ENCODE measurements at places on chromosomes 7 and 10.

DNA sequence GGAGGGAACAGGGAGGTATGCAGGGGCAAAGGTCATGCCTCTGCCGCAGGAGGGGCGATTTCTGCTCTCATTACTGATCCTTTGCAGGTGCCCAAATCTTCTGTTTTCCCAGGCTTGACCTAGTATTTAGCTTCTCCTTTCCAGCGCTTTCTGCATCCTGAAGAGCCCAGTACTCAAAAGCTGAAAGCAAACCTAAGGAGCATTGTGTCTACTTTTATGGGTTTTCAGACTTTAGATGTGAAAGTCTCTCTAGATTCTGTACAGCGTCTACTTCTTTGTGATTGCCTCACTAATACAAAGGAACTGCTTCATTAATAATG lies 560 bp downstream of the GBF1 start:
- no peak for DNase-seq

GRCh38 chr10:11294831-11295450 lies 277.3 kb downstream of the CELF2 start:
- DNase-seq, result no peak

GRCh38 chr7:111085356-111085755 lies 5.6 kb upstream of the LRRN3 start:
- DNase-seq, result no peak

- DNase-seq, result no peak
Measured at GRCh38 chr10:28666751-28667467, 10.4 kb upstream of the BAMBI start.

- DNase-seq, result no peak
Measured at GRCh38 chr10:63114031-63114814, 18.9 kb upstream of the NRBF2 start.

DNA sequence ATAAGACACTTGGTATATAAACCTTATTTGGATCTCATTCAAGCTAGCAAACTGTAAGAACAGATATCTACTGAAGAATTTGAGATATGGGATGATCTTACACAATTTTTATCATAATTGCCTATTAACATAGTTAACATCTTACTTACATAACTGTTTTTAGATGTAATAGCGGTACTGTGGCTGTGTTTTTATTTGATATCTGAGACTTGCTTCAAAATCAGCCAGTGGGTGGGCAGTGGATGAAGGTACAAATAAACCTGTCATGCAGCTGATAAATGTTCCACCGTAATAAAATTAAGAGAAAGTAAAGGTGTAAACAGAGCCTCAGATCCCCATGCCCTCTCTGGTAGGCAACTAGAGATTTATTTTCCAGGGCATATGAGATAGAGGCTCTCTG lies 28.4 kb upstream of the PTPRN2 start:
- DNase-seq, result peak; percentile 56

DNA sequence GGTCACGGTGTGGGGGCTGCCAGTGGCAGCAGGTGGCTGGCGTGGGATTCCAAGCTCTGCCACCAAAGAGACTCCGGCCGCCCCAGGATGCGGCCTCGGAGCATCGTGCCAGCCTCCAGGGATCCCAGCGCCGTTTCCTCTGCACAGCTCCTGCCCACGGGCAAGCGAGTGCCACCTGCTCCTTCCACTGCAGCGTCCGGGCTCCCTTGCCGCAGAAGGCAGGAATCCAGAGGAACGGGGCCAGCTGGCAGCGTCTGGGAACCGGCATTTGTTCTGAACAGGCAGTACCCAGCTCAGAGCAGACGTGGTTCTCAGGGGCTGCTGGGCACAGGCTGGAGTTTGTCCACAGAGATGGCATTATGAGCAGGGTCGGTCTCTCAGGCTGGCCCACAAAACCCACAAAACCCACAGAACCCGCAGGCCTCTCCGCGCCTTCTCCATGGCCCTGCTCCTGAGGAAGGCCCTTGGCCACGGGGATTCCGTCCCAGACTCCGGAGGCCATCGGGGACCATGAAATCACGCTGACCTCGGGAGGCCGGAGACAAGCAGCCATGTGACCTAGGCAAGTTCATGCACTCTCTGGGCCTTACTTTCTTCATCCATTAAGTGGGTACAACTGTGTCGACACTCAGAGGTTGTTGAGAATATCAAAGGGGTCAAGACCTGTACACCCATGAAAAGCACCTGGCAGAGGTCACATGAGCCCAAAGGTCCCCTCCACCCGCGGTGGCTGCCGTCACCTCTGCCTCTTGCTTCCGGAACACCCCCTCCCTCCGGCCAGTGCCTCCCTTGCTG lies 72.1 kb upstream of the TNRC18 start:
- no peak for DNase-seq

DNA sequence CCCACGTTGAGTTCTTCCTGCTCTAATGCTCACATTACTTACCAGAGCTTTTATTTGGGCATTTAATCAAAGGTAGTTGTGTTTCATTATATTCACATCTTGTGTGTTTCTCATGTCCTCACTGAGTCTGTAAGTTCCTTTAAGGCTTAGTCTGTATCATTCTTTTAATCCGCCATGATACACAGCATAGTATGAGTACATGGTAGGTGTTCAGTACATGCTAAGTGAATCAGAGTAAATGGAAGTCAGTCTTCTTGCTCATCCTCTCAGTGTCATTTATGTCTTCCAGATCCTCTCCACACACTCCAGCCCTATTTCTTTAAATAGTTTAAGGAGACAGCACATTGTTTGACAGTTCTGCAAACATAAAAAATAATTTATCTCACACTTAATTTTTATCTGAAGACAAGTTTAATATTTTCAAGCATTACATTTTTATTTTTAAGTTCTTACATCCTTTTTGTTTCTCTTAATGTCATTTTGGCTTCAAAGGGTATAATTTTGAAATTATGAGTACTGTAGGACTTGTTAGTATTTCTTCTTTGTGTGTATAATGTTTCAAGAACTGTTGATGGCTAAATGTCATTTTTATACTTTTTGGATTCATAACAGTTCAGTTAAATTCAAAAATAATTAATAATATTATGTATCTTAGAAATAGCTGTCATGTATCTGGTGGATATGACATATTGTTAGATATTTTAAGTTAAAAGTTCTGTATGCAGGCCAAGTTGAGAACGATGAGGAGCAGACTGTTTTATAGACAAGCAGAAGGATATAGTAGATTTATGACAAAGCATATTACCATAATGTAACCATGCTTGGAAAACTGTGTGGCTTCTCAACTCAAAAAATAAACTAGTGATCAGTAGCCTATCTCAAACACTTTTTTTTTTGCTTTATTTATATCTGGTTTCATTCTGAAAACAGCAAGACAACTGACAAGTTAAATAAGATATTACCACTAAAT lies 342.7 kb downstream of the LRMDA start:
- DNase-seq, result no peak

DNA sequence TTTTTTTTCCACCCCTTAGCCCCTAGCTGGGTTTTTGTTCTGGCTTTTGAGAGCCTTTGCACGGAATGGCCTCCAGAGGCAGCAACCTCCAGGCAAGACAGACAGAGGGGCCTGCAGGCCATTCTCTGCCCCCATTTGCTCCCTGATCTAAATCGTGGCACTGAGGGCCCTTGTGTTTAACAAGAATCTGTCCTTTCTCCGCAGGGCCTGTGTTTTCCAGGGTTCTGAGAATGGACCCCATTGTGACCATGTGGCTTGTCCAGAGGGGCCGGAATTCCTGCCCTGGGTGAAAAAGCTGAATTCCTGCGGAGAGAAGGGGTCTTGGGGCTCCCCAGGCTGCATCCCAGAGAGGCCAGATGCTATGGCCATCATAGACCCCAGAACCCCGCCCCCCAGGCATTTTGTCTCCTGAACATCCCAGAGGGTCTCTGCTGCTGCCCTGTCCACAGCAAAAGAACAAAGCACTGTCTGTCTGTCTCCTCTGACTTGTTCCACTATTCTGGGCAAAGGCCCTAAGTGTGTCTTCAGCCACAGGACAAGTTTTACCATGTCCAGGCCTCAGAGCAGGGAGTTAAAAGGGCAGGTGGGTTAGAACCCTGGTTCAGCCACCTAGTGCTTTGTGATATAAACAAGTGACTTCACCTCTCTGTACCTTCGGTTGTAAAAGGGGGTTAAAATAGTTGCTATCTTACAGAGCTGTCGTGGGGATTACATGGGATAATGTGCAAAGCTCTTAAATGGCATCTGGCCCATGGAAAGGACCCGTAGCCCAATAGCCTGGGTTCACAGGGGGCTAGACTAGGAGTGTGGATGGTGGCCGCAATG lies 155.6 kb downstream of the SH3PXD2A start:
- no peak for DNase-seq

DNA sequence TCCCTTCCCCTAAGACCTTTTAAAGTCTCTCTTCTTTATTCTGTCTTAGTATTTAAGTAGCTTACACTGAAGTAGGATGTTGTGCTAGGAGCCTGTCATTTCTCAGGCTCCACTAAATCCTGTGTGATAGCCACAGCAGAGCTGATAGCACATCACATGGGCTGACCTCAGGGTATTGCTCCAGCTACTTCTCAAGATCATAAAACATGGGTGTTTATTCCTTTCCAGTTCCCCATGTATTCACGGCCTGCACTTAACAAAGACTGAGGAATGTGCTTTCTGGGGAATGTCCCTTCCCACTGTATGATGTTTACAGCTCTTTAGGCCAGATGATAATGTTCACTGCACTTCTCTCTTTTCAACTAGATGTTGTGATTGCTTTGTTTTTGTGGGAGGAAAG lies 1086.8 kb downstream of the KCNMA1 start:
- no peak for DNase-seq

DNA sequence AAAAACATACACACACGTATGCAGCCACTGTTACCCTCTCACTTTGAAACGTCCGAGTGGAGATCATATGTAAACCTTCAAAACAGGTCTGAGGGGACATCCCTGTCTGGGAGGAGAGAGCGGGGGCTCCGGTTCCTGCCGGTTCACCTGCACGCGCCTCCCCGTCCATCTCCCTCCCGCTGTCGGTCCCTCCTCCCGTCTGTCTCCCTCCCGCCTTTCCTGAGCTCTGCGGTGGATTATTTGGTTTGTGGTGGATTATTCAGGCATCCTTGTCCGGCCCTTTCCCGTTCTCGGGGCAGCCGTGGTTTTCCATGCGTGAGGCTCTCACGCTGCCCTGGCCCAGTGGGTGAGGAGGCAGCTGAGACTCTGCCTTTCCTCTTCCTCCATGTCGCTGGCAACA lies 59.8 kb downstream of the NKX6-2 start:
- no peak for DNase-seq

GRCh38 chr10:29386342-29386999 lies 97.6 kb downstream of the LYZL1 start:
- peak; percentile 47 for DNase-seq

DNA sequence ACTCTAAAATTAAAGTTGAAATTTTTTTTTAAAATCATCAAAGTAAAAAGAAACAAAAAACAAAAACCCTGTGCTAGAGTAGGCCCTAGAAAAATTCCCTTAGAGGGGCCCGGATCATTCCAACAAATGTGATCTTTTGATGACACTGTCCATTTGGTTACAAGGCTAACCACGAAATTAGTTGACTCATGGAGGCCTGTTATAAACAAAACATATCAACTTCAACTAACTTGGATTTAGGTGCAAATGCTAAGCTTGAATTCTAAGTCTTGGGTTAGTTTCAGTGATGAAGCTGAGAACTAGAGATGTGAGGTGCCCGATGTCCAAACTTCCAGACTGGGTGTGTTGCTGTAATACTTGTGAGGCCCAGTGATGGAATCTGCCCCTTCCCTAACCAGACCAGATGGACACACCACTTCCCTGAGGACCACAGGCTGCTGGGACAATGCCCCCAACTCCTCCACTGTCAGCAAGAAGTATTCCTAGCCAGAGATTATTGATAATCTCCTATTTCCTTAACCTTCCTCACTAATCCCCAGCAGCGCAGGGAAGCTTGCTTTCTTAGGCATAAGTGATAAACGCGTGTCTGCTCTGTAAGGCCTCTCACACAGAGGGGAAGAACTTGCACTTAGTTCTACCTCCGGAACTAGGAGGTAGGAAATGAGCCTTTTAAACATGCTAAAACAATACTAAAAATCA lies 108.7 kb downstream of the RAPGEF5 start:
- DNase-seq, result no peak

- DNase-seq, result peak; percentile 54
Measured at GRCh38 chr7:44157116-44158080, 16.3 kb upstream of the MYL7 start.

- DNase-seq, result peak; percentile 95
Measured at GRCh38 chr7:140696024-140696679, 356 bp upstream of the NDUFB2 start.

GRCh38 chr10:72727130-72727529 lies 35.2 kb downstream of the MCU start:
- no peak for DNase-seq

GRCh38 chr7:101133621-101134398 lies 6.9 kb downstream of the SERPINE1 start:
- no peak for DNase-seq

DNA sequence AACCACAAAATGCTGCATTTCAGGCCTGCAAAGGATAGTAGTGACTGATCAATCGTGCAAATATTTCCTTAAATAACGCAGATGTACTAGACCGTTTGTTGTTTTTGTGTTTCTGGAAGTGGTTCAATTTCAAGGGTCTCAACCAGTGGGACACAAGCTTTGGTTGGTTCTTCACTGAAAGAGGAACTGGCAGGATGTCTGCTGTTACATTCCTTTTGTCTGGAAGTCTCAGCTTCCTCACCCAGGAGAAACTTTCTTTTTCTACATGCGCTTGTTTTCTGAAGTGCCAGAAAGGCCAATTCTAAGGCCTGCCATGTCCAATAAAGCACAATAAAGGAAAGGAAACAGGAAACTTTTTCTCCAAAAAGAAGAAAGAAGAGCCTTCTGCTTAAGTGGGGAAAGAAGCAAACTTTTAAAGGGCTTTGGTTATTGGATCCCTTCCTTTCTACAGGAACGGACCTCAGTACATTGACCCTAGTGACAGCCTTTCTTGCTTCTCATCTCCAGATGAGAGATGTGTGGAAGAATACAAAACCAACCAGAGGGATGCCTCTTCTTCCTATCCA lies 4.1 kb downstream of the DKK1 start:
- DNase-seq, result no peak

DNA sequence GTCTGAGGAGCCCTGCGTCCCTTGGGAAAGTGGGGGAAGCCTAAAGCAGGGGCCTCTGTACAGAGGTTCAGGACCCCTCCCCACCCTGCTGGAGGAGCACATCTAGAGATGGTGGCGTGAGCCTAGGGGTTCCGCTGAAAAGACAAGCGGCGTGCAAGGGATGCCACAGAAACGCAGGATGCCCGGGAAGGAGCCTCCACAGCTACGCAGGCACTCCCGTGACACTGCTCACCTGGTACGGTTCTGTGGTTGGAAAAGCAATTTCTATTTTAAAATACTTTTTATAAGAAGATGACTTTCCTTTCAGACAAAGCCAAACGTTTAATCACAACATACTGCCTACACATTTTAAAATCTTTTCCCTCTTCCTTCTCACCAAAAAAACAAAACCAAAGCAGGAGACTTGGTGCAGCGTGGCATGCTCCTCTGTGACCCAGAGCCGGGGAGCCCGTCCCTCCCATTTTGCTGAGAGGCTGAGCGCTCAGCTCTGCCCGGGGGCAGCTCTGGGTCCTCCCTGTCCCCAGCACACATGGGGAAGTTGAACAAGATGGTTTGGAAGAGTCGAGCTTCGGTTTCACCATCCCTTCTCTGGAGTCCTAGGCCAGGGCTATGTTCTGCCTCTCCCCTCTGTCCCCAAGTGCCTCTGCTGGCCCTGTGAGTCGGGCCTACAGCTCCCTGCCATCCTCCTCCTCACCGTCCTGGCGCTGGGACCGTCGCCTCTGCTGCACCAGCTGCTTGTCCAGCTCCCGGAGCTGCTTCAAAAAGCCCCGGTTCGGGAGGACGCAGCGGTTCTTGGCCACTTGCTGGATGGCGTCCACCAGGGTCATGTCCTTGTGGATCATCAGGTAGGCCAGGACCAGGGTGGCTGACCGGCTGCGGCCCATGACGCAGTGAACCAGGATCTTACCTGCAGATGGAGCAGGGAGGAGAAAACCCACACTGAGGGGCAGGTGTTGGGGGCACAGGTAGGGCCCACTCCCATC lies 74.0 kb upstream of the SAMD8 start:
- no peak for DNase-seq

- DNase-seq, result no peak
Measured at GRCh38 chr10:70323697-70324338, 40.0 kb upstream of the NPFFR1 start.

All from NCI-H1417 (cell line).